ENCODE measurements at places on chromosomes 2 and 18. TPM values are rescaled to one million over a fixed set of nuclear protein-coding genes. Genes with fewer than 3 reads are reported as not detected.
A peak's percentile ranks its signal among the peaks of the same experiment; 100 is the strongest.

DNA sequence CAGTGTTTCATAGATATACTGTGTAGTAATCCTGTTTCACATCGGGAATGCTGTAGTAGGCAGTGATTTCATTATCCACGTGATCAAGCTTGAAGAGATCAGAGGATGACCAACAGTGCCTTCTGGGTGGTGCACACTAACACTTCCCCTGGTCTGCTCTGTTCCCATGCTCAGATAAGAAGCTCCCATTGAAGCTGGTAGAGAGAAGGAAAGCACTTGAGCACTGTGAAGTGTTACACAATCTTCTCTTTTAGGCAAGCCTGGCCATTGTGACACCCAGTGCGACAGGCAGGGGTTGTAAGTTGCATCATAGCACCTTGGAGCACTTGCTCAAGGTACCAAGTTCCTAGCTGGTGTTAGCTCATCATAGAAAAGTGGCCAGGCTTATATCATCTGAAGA, 30.6 kb upstream of the GPD2 start:
- no peak overlapping the region for H3K27ac ChIP-seq
- H3K4me1 ChIP-seq: peaks cover 17% of the 10 kb centered on the region
- no peaks in the 10 kb centered on the region for H3K36me3 ChIP-seq
- no peak overlapping the region for H3K4me3 ChIP-seq
- no peaks in the 10 kb centered on the region for H3K27me3 ChIP-seq

DNA sequence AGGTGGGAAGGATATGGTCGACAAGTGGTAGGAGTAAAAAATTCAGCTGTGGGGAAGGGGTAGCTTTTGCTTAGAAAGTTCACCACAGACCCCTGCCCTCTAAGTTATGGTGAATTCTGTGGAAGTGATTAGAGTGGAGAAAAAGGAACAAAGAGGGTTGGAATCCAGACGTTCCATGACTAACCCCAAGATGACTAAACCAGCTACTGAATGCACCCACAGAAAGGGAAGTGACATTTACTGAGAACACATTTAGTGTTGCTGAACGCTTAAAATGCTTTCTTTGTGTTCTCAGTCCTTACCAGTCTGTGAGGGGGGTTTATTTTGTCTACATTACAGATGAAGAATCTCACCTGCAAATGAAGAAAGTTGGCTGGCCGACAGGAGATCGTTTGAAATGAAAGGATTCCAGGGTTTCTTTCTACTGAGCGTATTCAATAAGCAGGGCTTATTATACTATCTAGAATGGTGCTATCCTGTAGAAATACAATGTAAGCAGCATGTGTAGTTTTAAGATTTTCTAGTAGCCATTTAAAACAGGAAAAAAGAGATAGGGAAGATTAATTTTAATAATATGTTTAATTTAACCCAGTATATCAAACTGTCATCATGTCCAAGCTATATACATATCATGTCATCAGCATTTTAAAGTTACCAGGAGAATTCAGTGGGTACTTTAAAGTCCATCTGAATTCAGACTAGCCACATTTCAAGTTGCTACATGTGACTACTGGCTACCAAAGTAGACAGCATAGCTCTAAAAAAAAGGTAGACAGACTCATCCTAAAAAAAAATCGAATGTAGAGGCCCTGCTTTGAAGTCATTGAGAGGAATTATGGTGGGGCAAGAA, 60.1 kb downstream of the LIMS1 start:
- no peaks in the 10 kb centered on the region for H3K36me3 ChIP-seq
- peak; percentile 57 for DNase-seq
- no peak overlapping the region for H3K4me3 ChIP-seq
- H3K27me3 ChIP-seq: no peaks in the 10 kb centered on the region

DNA sequence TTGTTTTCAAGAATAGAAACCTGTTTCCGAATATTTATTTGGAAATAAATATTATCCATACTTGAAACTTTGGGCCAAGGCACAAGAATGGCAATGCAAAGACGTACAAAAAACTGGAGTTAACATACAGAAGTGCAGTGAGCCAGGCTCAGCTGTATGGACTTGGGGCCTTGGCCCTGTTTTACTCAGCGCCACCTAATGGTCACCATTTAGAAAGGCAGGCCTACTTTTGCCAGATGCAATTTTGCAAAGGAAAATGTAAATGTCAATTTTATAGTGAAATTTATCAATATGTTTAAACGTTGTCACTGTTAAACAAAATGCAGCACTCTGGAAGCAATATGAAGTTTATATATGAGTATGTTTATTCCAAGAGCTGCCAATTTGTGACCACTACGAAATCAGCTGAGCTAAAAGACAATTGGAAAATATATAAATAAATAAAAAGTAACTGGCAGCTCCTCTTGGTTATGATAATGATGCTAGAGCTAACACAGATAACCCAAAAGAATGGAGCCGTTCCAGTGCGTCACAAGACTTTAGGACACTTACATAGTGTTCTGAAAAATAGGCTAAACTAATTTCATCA, 155.0 kb downstream of the ARHGAP15 start:
- DNase-seq: peak; percentile 35
- no peak overlapping the region for H3K27ac ChIP-seq
- H3K36me3 ChIP-seq: no peaks in the 10 kb centered on the region
- H3K4me1 ChIP-seq: no peaks in the 10 kb centered on the region
- H3K27me3 ChIP-seq: no peaks in the 10 kb centered on the region
- H3K4me3 ChIP-seq: no peak overlapping the region

- no peak within 1 kb of the TSS for H3K4me3 ChIP-seq
- no peaks in the 10 kb centered on the region for H3K4me1 ChIP-seq
- peaks cover 12% of the 10 kb centered on the region for H3K27me3 ChIP-seq
Measured at GRCh38 chr2:224401641-224402342, at the start of gene FAM124B. Gene FAM124B, minus strand, starts transcription at chr2:224402107. Its CDS starts 339 bp downstream, at chr2:224401768.

DNA sequence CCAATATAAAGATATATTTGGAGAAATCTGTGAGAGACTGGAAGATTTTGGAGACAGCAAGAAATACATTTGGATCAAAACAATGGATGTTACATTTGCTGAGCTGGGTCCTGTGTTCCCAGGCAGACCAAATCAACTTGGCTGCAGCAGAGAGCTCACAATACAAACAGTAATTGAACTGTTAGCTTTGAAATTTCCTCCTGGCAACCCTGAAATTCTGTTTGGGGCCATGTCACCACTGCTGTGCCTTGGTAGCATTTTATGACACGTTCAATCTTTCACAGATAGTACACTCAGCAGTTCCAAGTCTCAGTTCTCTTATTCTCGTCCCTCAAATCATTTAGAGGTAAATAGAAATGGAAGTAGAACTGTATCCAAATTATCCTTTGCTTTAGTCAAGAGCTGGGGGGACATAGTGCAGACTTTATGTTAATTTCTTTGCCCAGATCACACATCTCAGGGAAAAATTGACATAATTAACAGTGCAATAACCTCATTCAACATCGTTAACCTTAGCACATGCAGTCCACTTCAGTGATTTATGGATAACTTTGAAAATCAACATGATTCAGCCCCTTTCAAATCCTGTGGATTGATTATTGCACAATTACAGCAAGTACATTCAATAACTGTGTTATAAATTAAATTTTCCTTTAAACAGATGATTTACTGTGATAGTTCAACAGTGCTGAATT, 277.4 kb upstream of the MC4R start:
- H3K36me3 ChIP-seq: no peaks in the 10 kb centered on the region
- no peak overlapping the region for H3K4me3 ChIP-seq
- no peak for DNase-seq
- H3K4me1 ChIP-seq: no peaks in the 10 kb centered on the region

DNA sequence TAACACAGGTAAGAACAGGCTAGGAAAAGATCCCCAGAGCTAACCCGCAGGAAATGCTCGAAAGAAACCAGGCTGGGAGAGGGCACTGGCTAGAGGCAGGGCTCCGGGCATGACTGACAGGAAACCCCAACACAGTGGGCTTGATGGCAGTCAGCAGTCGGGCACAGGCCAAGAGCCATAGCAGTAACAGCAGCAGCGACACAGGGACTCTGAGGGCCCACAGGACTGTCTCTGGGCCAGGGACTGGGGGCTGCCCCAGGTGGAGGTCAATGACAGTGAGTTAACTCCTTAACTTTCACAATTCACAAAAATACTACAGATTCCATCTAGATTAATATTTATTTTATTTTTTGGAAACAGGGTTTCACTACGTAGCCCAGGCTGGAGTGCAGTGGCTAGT, 37.3 kb upstream of the ASPRV1 start:
- H3K4me1 ChIP-seq: peaks cover 12% of the 10 kb centered on the region
- DNase-seq: no peak
- no peaks in the 10 kb centered on the region for H3K27me3 ChIP-seq
- no peaks in the 10 kb centered on the region for H3K36me3 ChIP-seq
- no peak overlapping the region for H3K27ac ChIP-seq

- no peaks in the 10 kb centered on the region for H3K4me1 ChIP-seq
- H3K36me3 ChIP-seq: no peaks in the 10 kb centered on the region
- H3K4me3 ChIP-seq: no peak overlapping the region
- DNase-seq: no peak
- H3K27me3 ChIP-seq: no peaks in the 10 kb centered on the region
- H3K27ac ChIP-seq: no peak overlapping the region
Measured at GRCh38 chr2:225437319-225437718, 37.8 kb downstream of the NYAP2 start.

- no peak overlapping the region for H3K27ac ChIP-seq
- DNase-seq: no peak
- H3K4me3 ChIP-seq: no peak overlapping the region
- H3K27me3 ChIP-seq: no peaks in the 10 kb centered on the region
- H3K4me1 ChIP-seq: peaks cover 29% of the 10 kb centered on the region
Measured at GRCh38 chr2:39701137-39701536, 35.4 kb downstream of the TMEM178A start.

DNA sequence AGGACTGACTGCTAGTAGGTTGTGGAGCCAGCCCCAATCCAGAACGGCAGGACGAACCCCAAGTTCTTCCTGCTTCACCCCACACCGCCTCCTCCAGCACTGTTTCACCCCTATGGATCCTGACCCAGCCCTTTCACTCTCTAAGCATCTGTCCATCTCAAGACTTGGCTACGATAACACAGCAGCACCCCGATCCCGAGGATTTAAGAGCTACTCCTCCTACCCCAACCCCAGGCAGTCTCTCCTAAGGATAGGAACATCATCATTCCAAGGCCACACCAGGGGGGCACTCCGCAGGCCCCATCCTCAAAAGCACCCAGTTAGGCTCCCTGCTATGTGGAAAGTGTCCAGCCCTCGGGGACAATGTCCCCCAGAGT, 645 bp downstream of the KCTD18 start:
- peaks cover 23% of the 10 kb centered on the region for H3K4me1 ChIP-seq
- no peak for DNase-seq
- peak overlapping the region; percentile 69 for H3K27ac ChIP-seq
- H3K36me3 ChIP-seq: no peaks in the 10 kb centered on the region
- H3K27me3 ChIP-seq: no peaks in the 10 kb centered on the region

DNA sequence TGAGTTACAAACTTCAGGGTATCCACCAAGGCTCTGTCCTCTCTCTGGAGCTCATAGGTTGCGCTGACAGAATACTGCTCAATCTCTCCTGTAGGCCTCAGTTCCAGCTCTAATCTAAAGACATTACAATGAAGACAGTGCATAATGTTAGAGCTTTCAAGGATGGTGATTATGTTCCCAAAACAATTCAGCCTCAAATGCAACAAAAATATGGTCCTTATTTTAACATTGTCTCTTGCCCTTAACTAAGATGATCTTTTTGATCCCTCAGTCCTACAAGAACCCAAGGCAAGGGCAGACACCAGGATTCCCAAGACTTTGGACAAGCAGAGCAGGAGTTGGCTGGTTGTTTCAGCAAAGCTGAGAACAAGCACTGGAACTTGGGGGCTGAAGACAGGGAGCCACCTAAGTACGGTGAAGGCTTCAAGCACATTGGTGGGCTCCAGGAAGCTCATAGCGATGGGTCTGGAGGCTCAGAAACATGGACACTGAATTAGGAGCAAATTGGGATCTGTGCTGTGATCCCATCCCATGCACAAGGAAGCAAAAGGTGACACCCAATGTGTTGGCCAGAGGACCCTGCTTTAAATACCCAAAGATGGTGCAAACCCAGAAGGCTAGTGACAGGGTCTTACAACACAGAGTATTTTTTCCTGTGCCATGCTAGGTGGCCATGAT, 24.7 kb downstream of the APOB start:
- peaks cover 67% of the 10 kb centered on the region for H3K36me3 ChIP-seq
- H3K4me1 ChIP-seq: peaks cover 89% of the 10 kb centered on the region
- no peaks in the 10 kb centered on the region for H3K27me3 ChIP-seq
- DNase-seq: no peak
- peak overlapping the region; percentile 32 for H3K27ac ChIP-seq
- no peak overlapping the region for H3K4me3 ChIP-seq

- H3K4me3 ChIP-seq: peak overlapping the region; percentile 87
- no peak for DNase-seq
- no peaks in the 10 kb centered on the region for H3K27me3 ChIP-seq
- no peaks in the 10 kb centered on the region for H3K36me3 ChIP-seq
- peaks cover 25% of the 10 kb centered on the region for H3K4me1 ChIP-seq
- H3K27ac ChIP-seq: no peak overlapping the region
Measured at GRCh38 chr2:73285159-73285739, 971 bp upstream of the FBXO41 start.

DNA sequence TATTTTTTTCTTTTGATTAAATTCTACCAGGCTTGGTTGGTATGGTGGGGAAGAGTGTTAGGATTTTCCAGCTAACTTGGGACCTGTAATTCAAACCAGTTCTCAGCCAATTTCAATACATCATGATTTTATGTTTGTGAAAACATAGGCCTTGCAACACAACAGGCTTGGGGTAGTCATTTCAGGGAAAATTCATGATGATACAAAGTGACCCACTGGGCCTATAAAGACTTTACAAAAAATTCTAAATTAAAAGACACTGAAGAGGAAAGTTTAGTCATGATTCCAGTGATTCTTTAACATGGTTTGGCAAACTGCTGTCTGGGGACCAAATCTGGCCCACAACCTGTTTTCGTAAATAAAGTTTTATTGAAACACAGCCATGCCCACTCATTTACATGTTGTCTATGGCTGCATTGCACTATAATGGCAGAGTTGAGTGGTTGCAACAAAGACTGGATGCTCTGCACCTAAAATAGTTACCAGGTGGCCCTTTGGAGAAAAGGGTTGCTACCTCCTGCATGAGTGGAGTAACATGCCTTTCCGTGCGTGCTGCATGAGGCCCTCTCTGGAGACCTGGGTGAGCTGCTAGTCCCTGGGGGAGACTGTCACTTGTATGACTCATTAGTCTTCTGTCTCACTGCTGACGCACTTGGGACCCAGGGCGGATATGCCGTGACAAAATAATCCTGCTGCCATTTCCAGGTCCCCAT, 73.6 kb downstream of the NPAS2 start:
- H3K27ac ChIP-seq: peak overlapping the region; percentile 31
- H3K4me1 ChIP-seq: peaks cover 74% of the 10 kb centered on the region
- no peaks in the 10 kb centered on the region for H3K27me3 ChIP-seq
- no peak overlapping the region for H3K4me3 ChIP-seq
- DNase-seq: peak; percentile 55

DNA sequence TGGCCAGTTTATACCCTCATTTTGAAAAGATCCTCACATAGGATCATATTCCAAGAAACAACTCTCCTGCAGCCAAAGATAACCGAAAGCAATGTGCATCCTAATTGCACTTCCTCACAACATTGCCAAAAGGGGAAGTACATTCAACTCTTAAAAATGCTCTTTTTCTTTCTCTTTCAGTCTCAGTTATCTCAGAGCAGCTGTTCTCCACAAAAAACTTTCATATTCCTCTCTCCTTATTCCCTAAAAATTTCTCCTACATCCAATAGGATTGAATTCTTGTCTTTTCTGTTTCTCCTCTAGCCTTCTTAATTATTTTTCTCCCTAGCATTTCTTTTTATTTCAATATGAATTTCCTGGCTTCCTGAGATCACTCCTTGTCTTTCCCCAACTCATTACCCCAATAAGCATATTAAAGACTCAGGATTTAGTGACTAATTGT, 7.4 kb upstream of the VRK2 start:
- no peaks in the 10 kb centered on the region for H3K27me3 ChIP-seq
- H3K4me1 ChIP-seq: peaks cover 21% of the 10 kb centered on the region
- no peak overlapping the region for H3K4me3 ChIP-seq
- H3K27ac ChIP-seq: no peak overlapping the region

Gene KCNS3
- not detected for total RNA-seq

Gene TWIST2
- 0.11 TPM for total RNA-seq

Gene TCF23
- 0.04 TPM for total RNA-seq

Gene PLGLB2
- not detected for total RNA-seq

Gene TUBA3D
- not detected for total RNA-seq

Gene TRPM8
- total RNA-seq: not detected
